ENCODE measurements at places on chromosomes 2 and 18.

DNA sequence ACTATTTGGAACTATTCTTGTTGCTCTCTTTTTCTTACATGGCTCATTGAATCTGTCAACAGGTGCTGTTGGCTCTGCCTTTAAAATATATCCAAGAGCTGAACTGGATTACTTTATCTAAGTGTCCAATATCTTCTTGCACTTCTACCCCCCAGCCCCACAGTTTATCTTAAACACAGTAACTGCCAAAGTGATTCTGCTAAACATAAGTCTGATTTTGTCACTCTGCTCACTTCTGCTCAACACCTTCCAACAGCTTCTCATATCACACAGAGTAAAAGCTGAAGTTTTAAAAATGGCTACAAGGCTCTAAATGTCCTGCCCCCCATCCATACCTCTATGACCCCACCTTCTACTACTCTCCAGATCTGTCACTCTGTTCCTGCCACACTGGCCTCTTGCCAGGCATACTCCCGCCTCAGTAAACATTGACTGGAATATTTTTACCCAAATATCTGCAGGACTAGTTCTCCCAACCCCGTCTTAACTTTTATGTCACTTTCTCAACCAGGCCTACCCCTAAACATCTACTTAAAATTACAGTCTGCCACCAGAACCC is 130.7 kb downstream of the CCDC148 start:
- DNase-seq = no peak

DNA sequence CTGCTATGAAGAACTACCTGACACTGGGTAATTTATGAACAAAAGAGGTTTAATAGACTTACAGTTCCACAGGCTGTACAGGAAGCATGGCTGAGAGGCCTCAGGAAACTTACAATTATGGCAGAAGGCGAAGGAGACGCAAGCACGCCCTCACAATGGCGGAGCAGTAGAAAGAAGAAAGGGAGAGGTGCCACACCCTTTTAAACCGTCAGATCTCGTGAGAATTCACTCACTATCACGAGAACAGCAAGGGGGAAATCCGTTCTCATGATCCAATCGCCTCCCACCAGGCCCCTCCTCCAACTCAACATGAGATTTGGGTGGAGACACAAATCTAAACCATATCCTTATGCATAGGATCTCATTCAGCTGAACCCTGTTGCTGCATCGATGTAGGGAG is 84.6 kb upstream of the ZNF532 start:
- DNase-seq = no peak

DNA sequence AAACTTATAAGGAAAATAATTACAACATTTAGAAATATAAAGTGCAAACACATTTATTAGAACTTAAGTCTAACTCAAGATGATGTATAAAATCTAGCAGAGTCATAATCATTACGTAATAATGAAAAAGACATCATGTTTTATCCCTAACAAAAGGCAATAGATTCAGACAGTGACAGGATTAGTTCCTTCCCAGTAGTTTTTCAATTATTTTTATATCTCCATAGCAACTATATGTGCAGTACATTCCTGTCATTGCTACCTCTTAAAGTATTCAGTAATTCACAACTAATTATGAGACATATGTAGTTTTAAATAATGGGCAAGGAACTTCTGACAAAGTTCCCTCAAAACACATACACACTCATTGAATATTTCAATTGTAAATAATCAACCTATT is 687.9 kb downstream of the CCDC85A start:
- no peak for DNase-seq

GRCh38 chr2:54572262-54572635 is 116.1 kb downstream of the SPTBN1 start:
- peak; percentile 71 for DNase-seq
